H1 (cell line): ENCODE measurements at places on chromosomes 12 and 14.

DNA sequence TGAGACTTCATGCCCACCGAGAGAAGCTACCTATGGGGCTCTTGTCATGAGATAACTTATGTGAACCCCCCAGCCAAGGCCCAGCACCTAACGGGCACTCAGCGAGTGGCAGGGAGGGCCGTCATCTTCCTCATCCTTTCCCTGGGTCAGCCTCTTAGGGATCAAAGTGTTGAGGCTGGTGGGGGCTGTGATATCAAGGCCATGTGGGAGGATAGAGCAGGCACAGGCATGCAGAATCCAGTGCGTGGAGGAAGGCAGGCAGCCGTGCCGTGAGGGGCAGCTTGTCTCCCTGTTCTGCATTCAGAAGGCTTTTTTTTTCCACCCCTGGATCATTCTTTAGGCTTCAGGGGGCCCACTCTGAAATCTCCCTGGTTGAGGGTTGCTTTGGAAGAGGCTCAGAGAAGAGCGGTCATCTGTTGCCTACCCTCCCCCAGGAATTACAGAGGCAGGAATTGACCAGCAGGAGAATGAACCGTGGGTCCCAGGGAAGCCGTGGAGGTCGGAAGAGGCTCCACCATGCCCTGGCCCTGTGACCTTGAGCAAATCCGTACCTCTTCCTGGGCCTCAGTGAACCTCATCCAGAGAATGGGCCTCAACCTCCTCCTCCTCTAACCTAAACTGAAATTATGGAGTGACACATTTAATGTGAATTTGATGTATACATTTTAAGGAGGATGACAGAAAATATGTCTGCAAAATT lies 62.8 kb downstream of the BEGAIN start:
- no peak for DNase-seq
- peaks cover 8% of the 10 kb centered on the region; the same call in 1 of the 2 replicates for H3K4me1 ChIP-seq
- H3K4me3 ChIP-seq, result no peak overlapping the region
- no peaks in the 10 kb centered on the region for H3K27me3 ChIP-seq
- H3K27ac ChIP-seq, result no peak overlapping the region

DNA sequence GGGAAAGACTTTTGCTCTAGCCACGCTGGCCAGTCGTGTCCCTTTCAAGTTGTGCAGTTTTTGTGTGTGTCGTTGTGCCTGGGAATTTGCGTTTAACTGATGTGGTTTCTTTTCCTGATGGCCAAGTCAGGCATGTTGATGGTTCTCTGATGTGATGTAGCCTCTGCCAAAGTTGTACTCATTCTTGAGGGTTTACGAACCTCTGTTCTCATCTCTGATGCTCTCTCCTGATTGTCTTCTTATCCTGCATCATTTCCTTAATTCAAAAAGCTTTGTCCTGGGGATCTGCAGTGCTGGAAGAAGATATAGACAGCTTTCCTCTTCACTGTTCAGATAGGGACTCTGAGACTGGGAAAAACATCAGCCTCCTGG lies 25.4 kb downstream of the CD9 start:
- H3K27ac ChIP-seq, result peak overlapping the region; percentile 0; the same call in 1 of the 2 replicates
- no peaks in the 10 kb centered on the region for H3K27me3 ChIP-seq
- no peak overlapping the region for H3K4me3 ChIP-seq
- H3K36me3 ChIP-seq, result peaks cover 19% of the 10 kb centered on the region
- H3K4me1 ChIP-seq, result peaks cover 2% of the 10 kb centered on the region

GRCh38 chr14:66238969-66239368 lies 247.2 kb upstream of the CCDC196 start:
- no peak for DNase-seq
- H3K36me3 ChIP-seq, result no peaks in the 10 kb centered on the region
- H3K4me1 ChIP-seq, result no peaks in the 10 kb centered on the region
- H3K4me3 ChIP-seq, result no peak overlapping the region
- H3K27me3 ChIP-seq, result no peaks in the 10 kb centered on the region

DNA sequence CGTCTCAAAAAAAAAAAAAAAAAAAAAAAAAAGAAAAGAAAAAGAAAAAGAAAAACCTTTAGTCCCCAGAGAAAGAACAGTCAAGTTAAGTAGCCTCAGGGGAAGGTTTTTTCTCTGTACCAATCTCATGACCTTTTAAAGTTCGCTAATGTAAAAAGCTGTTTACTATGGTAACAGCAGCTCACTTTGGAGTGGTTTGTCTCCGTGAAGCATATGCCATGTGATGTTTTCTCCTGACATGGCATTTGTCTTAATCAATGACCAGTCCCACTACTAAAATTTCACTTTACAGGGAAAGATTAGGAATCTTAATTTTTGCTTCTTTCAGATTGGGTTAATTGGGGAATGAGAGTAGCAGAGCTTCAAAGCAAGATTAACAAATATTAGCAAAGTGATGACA lies 4.3 kb downstream of the RNF212B start:
- no peak overlapping the region for H3K27ac ChIP-seq
- H3K27me3 ChIP-seq, result no peaks in the 10 kb centered on the region
- H3K4me3 ChIP-seq, result no peak overlapping the region

GRCh38 chr14:90720832-90721231 lies 95.4 kb downstream of the TTC7B start:
- H3K27me3 ChIP-seq, result no peaks in the 10 kb centered on the region

GRCh38 chr12:95083938-95084337 lies 10.5 kb upstream of the NR2C1 start:
- H3K4me1 ChIP-seq, result no peaks in the 10 kb centered on the region
- DNase-seq, result peak; percentile 19
- no peaks in the 10 kb centered on the region for H3K27me3 ChIP-seq

DNA sequence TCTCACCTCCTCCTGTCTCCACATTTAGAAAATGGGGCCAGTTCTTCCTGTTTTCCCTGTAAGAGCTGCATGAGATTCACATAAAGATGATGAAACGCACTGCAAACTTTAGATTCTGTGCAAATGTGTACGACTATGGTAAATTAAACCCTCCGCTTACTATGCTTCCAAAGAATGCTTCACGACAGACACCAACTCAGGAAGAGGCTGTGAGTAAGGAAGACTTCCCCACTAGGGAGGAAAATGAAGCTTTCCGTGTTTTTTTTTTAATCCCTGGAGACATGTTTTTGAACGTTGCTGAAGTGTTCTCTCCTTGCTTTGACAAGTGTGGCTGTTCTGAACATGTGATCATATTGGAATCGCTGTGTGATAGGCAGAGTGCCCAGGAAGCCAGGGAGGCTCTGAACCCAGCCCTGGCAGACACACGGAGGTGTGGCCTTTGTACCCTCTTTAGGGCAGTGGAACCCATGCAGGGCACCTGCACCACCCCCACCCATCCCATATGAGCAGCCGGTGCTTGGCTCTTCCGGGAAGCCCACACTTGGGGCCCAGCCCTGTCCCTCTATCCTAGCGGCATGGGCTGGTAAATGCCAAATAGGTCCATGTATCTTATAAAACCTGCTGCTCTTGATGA lies 7.5 kb upstream of the SYNE3 start:
- no peak overlapping the region for H3K4me3 ChIP-seq
- H3K27me3 ChIP-seq, result no peaks in the 10 kb centered on the region
- DNase-seq, result no peak
- H3K27ac ChIP-seq, result no peak overlapping the region
- peaks cover 9% of the 10 kb centered on the region for H3K4me1 ChIP-seq
- no peaks in the 10 kb centered on the region for H3K36me3 ChIP-seq

GRCh38 chr12:6921996-6922946 lies 5.5 kb upstream of the ATN1 start:
- no peak overlapping the region for H3K27ac ChIP-seq
- H3K4me3 ChIP-seq, result no peak overlapping the region
- peaks cover 59% of the 10 kb centered on the region for H3K36me3 ChIP-seq
- H3K4me1 ChIP-seq, result peaks cover 12% of the 10 kb centered on the region
- DNase-seq, result no peak
- H3K27me3 ChIP-seq, result no peaks in the 10 kb centered on the region

DNA sequence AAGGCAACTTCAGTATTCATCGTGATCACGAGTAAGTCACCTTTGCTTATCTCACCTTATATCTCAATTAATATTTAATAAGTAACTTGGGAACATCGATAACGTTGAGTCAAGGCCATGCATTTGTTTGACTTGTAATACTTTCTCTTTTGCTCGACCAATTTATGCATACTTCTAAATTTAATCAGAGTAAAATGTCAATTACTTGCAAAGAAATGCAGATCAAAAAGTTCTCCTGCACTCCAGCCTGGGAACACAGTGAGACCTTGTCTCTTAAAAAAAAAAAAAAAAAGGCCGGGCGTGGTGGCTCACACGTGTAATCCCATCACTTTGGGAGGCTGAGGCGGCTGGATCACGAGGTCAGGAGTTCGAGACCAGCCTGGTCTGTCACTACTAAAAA lies 11.8 kb upstream of the HIP1R start:
- no peaks in the 10 kb centered on the region for H3K27me3 ChIP-seq
- no peak overlapping the region for H3K27ac ChIP-seq
- no peaks in the 10 kb centered on the region for H3K36me3 ChIP-seq
- H3K4me1 ChIP-seq, result no peaks in the 10 kb centered on the region

- no peak overlapping the region for H3K4me3 ChIP-seq
- no peaks in the 10 kb centered on the region for H3K27me3 ChIP-seq
- DNase-seq, result no peak
These were observed 83.4 kb downstream of the CNTN1 start for GRCh38 chr12:40775661-40776060.

DNA sequence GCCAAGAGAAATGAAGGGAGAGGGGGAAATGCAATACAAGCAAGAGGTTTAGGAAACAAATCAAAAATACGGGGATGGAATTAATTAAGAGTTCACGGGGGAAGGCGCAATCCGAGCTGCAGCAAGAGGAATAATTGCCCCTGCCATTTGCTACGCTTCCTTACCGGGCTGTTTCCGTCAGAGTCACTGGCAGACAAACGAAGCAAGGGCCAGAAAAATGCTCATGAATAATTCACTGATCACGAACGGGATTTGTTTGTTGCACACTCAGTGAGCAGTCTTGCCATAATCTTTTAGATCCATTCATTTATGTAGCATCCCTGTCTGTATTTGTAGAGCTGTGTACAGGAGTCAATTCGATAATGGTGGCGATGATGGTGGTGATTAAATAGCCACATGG lies 39.0 kb downstream of the PLXNC1 start:
- no peak overlapping the region for H3K4me3 ChIP-seq
- no peak for DNase-seq
- H3K27ac ChIP-seq, result no peak overlapping the region
- H3K27me3 ChIP-seq, result peaks cover 8% of the 10 kb centered on the region
- no peaks in the 10 kb centered on the region; the same call in 1 of the 2 replicates for H3K4me1 ChIP-seq
- no peaks in the 10 kb centered on the region for H3K36me3 ChIP-seq

GRCh38 chr12:87847147-87847546 lies 182.1 kb downstream of the C12orf50 start:
- no peaks in the 10 kb centered on the region for H3K4me1 ChIP-seq
- DNase-seq, result no peak
- no peaks in the 10 kb centered on the region for H3K27me3 ChIP-seq
- no peaks in the 10 kb centered on the region for H3K36me3 ChIP-seq
- H3K27ac ChIP-seq, result no peak overlapping the region

DNA sequence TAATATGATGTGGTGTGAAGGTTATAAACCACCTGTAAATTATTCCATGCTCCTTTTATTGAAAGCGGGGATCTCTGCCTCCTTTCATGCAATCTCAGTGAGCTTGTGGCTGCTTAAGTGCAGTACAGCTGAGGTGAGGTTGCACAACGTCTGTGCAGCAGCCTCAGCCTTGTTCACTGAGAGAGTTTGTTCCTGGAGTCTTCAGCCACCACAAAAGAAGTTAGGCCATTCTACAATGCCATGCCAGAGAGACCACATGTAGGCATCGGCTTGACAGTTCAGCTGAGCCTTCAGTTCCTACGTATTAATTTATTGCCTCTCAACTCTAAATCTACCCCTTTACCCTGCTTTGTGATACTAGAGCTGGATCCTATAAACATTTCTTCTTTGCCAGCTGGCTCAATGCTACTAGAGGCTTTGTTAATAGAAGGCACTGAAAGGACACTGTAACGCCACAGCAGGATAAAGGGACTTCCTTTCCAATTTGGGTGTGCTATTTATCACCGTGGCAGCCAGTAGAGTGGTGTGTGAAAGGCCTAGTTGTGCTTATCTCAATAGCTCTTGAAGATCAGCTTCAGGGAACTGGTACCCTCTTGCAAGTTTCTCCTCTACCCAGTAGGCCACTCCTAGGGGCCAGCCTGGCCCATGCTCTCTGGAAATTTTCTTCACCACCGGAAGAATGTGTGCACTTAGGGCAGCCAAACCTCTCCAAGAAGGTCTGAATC lies 337.7 kb downstream of the IPO8 start:
- no peak overlapping the region for H3K4me3 ChIP-seq
- DNase-seq, result no peak
- H3K27me3 ChIP-seq, result no peaks in the 10 kb centered on the region
- no peaks in the 10 kb centered on the region for H3K4me1 ChIP-seq

DNA sequence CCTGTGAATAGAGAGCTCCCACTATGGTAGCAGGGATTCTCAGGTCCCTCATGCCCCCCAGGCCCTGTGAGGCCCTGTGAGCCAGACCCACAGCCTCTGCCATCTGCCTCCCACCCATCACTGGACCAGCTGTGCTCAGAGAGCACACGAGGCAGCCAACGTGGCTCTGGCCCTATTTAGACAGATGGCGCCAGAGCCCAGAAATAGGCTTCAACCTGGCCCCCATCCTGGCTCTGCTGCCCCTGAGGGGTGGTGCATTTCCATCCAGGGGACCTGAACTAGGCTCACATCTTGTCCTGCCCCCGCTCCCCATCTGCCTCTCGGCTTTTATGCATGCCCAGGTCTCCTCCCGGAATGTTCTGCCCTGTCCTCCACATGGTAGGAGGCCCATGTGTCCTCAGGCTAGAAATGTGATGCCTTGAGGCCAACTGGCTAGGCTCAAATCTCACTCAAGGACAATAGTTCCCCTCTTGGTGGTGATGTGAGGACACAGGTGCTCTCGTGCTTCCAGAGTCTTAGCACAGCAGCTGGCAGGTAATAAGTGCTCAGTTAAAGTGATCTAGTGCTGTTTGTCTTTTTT lies 18.9 kb downstream of the TMEM63C start:
- no peak overlapping the region for H3K27ac ChIP-seq
- H3K36me3 ChIP-seq, result no peaks in the 10 kb centered on the region
- no peak overlapping the region for H3K4me3 ChIP-seq
- no peaks in the 10 kb centered on the region for H3K27me3 ChIP-seq
- H3K4me1 ChIP-seq, result peaks cover 8% of the 10 kb centered on the region; the same call in 1 of the 2 replicates
- no peak for DNase-seq

DNA sequence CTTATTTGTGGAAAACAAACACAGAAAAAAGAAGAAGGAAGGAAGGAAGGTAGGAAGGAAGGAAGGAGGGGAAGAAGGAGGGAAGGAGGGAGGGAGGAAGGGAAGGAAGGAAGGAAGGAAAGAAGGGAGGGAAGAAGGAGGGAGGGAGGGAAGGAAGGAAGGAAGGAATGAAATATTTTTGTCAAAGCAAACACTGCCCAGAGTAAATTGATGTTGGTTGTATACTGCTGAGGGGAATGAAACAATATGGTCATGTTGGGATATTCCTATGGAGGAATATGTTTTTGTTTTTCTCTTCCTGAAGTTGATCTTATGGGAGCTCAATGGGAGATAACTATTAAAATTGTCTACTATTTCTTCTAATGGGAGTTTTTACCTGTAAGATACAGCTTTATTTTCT lies 717.5 kb upstream of the LRFN5 start:
- no peaks in the 10 kb centered on the region for H3K27me3 ChIP-seq
- no peaks in the 10 kb centered on the region for H3K4me1 ChIP-seq
- H3K27ac ChIP-seq, result no peak overlapping the region
- H3K36me3 ChIP-seq, result no peaks in the 10 kb centered on the region
- no peak overlapping the region for H3K4me3 ChIP-seq
